ENCODE measurements at places on chromosomes 3 and 15. TPM values are rescaled to one million over a fixed set of nuclear protein-coding genes. Genes with fewer than 3 reads are reported as not detected.

DNA sequence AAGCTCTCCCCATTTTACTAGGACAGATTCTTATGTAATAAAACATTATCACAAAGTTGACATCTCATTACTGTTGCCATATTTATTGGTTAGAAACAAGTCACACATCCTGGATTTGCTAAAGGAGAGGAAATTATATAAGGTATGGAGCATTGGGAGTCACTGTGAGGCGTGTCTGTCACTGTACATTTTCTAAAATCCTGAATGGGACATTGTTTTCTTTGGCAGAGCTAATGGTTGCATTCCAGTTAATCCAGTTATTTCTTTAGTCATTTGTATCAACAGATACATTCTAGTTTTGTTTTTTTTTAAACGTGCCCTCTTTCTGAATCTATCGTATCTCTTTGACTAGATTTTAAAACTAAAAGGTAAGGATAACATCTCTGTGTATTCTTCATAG is 70.2 kb upstream of the MITF start:
- DNase-seq: peak; percentile 38

DNA sequence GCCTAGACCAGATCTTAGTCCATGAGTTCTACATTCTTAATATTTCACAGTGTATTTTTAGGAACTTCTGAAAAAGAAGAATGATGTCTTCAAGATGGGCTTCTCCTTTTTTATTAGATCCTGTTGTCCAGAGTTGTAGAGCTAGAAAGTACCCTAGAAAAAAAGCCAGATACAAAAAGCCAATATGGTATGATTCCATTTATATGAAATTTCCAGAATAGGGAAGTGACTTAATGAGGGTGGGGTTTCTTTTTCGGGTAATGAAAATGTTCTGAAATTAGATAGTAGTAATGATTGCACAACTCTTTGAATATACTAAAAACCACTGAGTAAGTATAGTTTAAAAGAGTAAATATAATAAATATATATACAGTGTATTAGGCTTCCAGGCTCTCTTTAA is 116.9 kb downstream of the NFKBIZ start:
- no peak for DNase-seq

DNA sequence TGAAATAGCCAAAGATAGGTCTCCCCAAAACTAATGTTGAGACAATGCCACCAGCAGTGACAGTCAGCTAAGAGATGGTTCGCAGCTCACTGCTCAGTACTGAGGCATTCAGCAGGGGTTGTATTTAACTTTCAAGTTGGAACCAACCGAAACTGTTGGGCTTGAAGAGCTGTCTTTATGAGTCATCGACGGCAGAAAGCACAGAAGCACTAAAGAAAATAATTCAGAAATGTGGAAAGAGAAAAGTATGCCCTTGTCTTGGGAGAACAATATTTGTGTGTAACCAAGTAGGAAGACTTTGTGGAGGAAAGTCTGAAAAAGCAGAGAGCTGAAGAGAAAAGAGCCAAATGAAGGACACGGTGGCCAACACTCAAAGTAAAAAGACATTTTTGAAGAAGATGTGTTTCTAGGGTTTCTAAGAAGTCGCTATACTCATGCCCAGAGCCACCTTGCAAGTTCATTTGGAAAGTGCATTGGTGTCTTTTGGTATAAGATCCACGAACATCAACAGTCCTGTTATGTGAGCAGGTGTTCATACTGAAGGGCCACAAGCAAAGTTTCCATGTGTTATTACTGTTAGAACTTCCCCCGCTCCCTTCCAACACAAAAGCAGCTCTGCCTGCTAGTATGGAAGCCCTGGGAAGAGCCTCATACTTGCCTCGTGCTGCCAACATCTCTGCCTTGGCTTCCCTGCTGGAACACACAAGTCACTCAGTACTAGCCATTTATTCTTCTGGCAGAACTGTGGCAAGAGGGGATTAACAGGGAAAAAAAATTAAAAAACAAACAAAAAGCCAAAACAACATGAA is 4.1 kb upstream of the RARB start:
- peak; percentile 77 for DNase-seq

GRCh38 chr3:11690863-11691766 is 47.4 kb upstream of the VGLL4 start:
- DNase-seq: peak; percentile 39

GRCh38 chr3:195727606-195728195 is 6.9 kb downstream of the MUC20 start:
- no peak for DNase-seq

CPN2 gene
- not detected for polyA plus RNA-seq

UACA gene
- 19.0 TPM for polyA plus RNA-seq
